WTC11 (cell line): ENCODE measurements at places on chromosomes 12 and 14. TPM values are rescaled to one million over a fixed set of nuclear protein-coding genes. Genes with fewer than 3 reads are reported as not detected.
A peak's percentile ranks its signal among the peaks of the same experiment; 100 is the strongest.

Gene IFNG
- 0.21 to 0.42 TPM (median 0.34 TPM) in 3 replicates for total RNA-seq

DNA sequence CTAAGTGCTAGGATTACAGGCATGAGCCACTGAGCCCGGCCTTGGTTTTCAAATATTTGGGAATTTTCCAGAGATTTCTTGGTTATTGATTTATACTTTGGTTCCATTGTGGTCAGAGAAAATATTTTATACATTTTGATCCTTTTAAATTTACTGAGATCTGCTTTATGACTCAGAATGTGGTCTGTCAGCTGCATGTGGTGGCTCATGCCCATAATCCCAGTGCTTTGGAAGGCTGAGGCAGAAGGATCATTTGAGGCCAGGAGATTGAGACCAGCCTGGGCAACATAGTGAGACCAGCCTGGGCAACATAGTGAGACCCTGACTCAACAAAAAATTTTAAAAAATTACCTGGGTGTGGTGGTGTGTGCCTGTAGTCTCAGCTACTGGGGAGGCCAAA, 49.8 kb downstream of the ADCK1 start:
- DNase-seq: no peak

- no peak for DNase-seq
These were observed 42.8 kb downstream of the STXBP6 start for GRCh38 chr14:25006961-25007795.

Gene SLC35F4
- not detected in 3 replicates for total RNA-seq

- DNase-seq: no peak
These were observed 41.3 kb upstream of the TESC start for GRCh38 chr12:117140397-117141096.

Gene PCED1B
- 5.9 to 6.7 TPM (median 6.6 TPM) in 3 replicates for total RNA-seq

DNA sequence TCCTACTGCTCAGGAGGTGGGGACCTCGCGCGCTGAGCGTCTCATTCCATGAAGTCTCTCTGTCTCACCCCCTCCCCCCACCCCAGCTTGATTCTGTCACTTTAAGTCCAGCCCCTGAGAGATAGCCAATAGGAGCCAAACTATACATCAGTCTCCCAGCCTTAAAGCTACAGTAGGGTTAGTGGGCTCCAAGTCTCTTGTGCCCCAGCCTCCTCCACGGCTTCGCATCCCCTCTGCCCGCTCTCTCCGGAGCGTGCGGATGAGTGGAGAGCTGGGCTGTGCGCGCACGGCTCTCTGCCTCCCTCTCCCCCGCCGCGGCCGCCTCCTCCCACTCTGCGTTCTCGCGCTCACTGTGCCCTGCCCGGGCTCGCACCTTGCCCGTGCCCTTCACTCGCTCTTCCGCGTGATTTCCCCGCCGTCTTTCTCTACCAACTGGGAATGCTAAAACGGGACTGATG, at the start of gene ESRRB:
Gene ESRRB (plus strand): TSS at position 191 of the 458 bp plus-strand sequence. CDS start 265 bp downstream, at position 456.
- peak; percentile 43 for DNase-seq

DNA sequence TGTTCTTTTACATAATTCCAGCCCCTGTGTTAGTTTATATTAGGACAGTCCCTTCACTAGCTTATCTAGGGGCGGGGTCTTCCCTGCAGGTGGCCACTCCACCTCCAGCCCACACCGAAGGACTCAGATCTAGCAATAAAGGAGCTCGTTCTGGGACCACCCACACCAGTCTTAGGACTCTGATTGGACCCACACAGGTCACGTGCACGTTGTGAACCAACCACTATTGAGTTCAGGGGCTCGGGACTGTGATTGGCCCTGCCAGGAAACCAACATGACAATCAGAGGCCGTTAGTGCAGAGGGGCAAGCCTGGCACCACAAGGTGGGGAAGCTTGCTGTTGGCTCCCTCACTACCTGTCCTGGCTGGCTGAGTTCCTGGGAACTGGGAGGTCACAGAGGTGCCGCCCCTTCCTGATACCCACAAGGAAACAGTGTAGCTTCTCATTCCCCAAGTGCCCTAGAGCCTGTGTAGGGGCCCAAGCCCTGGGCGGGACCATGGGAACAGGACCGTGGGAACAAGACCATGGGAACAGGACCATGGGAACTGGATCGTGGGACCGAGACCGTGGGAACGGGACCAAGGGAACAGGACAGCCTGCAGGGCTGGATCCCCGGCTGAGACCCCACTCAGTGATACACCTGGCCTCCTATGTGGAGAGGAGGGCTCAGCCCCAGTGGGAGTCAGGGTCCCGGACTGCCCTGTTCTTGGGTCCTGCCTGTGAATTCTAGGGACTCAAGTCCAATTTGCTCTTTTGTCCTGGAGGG, 297.8 kb downstream of the ADGRD1 start:
- DNase-seq: no peak

DNA sequence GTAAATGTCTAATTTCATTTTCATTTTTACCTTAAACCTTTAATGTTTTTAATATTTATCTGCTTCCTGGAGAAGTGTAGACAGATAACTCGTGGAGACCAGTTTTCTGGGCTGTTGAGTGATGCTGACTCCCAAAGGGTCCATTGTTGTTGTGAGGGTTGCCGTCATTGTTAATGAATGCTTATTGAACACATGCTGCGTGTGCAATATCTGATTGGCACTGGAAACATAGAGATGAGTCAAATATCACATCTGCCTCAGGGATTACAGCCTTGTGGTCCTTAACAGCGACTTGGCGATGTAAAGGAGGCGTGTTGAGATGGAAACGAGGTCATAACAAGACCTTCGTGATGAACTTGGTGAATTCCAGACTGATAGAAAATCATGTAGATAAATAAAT, 85.9 kb downstream of the FBXW8 start:
- no peak for DNase-seq

- DNase-seq: no peak
These were observed 138.5 kb downstream of the DICER1 start for GRCh38 chr14:95018821-95019220.

GRCh38 chr12:65935906-65936901, 111.9 kb downstream of the HMGA2 start:
- no peak for DNase-seq

Gene PMEL
- total RNA-seq: 72.2 to 86.5 TPM (median 79.3 TPM) in 3 replicates

DNA sequence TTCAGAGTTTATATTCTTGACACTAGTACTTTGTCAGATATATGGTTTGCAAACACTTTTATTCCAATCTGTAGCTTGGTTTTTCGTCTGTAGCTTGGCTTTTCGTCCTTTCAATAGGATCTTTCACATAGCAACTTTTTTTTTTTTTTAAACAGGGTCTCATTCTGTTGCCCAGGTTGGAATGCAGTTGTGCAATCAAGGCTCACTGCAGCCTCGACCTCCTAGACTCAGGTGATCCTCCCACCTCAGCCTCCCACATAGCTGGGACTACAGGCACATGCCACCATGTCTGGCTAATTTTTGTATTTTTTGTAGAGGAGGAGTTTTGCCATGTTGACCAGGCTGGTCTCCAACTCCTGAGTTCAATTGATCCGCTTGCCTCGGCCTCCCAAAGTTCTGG, 460.4 kb upstream of the SOX5 start:
- no peak for DNase-seq

DNA sequence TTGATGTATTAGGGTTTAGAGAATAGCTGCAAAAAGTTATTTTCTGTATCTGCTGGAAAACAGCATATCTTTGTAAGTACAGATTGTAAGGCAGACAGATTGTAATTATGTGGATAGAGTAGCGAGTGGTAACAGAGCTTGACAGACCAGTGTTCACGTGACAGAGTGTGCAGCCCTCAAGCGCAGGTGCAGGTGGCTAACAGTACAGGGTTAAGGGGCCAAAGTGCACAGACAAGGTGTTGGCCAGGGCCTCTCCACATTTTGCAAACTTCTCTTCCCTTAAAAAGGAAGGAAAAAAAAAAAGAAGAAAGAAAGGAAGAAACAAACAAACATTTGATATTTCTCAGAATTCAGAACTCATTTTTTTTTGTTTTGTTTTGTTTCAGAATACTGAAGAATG, 25.2 kb upstream of the KLHL42 start:
- no peak for DNase-seq

GRCh38 chr12:57222286-57223190, 5.9 kb downstream of the NXPH4 start:
- no peak for DNase-seq

GRCh38 chr14:99749142-99749541, 44.1 kb upstream of the EML1 start:
- no peak for DNase-seq

Gene OR10G2
- not detected in 3 replicates for total RNA-seq

DNA sequence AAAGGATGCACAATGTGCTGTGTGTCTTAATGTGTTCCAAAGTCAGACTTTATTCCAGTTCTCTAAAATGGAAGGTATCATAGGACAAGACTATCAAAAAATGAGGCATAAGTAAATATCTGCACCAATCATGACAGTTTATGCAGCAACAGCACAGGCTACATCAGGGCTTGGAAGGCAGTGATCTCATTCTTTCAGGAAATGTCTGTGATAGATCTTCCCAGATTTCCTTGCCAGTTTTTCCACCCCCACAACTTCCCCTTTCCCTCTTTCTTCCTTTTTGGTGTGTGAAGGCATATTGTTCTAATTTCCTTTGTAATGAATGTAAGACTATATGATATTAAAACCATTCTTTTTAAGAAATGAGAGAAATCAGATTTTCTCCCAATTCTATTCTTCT, 326.7 kb downstream of the ATP23 start:
- DNase-seq: no peak

GRCh38 chr14:61641914-61642613, 53.2 kb upstream of the HIF1A start:
- DNase-seq: no peak

GRCh38 chr12:95220726-95221125, 3.1 kb downstream of the VEZT start:
- DNase-seq: no peak

GRCh38 chr12:123602651-123603195, 824 bp downstream of the DDX55 start:
- no peak for DNase-seq

DNA sequence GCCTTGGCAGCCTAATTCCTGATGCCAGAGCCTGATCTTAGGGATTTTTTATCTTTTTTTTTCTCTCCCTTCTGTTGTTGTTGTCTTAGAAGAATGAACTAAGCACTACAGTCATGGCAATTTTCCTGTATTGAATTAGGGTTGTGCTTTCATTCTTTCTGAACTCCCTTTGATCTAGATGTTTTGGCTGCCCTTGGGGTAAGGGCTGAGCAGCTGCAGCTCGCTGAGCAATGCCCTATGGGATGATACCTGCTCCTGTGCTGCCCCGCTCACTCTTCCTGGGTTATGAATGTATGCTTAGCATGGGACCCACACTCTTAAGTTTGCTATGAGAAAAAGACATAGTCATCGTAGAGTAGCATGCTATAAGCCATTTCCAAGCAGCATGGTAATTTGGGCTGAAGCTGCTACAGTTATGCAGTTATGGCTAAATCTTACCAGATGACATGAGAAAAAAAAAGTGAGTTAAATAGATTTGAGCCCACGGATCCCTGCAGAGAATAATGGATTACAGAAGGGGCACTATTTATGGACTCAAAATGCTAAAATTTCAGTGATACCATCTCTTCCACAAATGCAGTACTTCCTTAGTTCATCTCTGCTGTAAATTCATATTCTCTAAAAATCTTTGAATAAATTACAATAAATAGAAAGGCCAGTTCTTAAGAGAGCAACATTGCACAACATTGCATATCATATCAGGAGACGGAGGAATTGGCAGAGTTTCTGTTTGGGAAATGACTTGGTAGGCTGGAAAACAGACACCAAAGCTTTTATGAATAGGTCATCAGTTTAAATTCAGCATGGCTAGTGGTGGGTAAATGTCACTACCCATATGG, 79.2 kb upstream of the PTHLH start:
- no peak for DNase-seq

Gene RPS6KL1
- total RNA-seq: 10.6 to 12.6 TPM (median 12.2 TPM) in 3 replicates

Gene RAB3IP
- total RNA-seq: 42.8 to 47.2 TPM (median 43.4 TPM) in 3 replicates

Gene TSPAN19
- total RNA-seq: 0.23 to 0.53 TPM in 2 of 3 replicates, not detected in the other

DNA sequence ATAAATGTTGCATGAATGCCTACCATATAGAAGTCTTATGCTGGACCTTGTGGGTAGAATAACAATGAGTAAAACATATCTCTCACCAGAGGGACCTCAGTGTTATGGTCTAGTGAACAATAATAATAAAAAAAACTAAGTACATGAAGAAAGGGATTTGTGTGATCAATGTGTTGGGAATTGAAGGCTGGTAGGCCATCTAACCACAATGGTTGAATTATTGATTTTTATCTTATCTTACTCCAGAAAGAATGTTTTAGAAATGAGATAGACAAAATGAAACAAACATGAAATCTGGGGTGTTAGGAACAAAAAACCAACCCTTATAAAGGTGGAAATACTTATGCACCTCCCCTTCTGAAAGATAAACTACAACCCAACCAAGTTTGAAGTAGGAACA, 243.9 kb upstream of the LRIG3 start:
- DNase-seq: no peak

DNA sequence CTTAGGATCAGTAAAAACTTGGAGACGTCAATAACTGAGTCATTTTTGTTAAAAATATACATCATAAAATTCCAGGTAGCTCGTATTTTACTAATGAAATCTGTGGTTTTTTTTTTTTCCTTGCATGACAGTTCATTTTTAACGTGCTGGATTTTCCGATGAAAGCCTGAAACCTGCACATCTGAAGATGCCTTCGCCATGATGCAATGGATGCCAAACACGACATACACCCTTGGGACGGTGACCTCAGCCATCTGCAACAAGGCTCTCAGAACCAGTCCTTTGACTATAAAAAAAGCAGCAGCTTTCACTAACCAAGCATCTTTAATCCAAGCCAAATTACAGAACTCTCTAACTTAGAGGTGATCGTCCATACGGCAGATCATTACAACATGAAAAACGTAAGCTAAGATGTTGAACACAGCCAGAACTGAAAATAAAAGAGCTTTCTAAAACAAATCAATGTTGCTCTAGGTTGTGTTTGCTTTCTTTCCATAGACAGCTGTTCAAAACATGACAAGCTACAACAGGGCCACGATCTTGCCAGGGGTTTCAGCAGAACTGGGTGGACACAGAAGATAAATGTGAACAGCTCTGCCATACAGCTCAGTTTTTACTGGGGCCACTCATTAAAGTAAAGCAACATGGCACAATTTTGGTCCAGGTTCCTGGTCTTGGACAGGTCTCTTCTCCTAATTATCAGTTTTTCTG, 7.8 kb downstream of the NIN start:
- DNase-seq: no peak

Gene VRK1
- 67.3 to 73.6 TPM (median 69.6 TPM) in 3 replicates for total RNA-seq

Gene KLRG1
- total RNA-seq: 6.2 to 7.4 TPM (median 7.2 TPM) in 3 replicates

DNA sequence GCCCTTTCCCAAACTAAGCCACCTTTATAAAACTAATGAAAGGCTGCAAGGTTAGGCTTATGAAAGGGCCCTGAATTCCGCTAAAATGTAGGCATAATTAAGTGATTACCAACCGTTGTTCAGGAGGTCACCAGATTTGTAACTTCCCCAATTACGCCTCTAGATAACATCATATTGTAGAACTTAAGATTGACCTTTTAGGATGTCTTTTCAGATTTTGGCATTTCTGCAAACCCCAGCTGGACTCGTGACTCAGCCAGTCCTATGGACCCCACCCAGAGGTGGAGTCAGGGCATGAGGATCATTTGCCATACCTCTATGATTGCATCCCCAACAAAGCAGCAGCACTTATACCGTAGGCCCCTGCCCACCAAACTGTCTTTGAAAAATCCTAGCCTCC, 3.7 kb upstream of the LPCAT3 start:
- DNase-seq: no peak
